ENCODE measurements at places on chromosomes 11 and 22.

DNA sequence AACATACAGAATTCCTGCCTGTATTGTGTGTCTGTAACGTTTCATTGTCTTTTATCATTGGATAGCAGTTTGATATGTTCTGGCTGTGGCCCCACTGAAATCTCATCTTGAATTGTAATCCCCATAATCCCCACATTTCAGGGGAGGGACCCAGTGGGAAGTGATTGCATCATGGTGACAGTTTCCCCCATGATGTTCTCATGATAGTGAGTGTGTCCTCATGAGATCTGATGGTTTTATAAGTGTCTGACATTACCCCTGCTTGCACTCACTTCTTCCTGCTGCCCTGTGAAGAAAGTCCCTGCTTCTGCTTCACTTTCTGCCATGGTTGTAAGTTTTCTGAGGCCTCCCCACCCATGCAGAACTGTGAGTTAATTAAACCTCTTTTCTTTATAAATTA, 19.6 kb upstream of the MTMR2 start:
- DNase-seq, result no peak

DNA sequence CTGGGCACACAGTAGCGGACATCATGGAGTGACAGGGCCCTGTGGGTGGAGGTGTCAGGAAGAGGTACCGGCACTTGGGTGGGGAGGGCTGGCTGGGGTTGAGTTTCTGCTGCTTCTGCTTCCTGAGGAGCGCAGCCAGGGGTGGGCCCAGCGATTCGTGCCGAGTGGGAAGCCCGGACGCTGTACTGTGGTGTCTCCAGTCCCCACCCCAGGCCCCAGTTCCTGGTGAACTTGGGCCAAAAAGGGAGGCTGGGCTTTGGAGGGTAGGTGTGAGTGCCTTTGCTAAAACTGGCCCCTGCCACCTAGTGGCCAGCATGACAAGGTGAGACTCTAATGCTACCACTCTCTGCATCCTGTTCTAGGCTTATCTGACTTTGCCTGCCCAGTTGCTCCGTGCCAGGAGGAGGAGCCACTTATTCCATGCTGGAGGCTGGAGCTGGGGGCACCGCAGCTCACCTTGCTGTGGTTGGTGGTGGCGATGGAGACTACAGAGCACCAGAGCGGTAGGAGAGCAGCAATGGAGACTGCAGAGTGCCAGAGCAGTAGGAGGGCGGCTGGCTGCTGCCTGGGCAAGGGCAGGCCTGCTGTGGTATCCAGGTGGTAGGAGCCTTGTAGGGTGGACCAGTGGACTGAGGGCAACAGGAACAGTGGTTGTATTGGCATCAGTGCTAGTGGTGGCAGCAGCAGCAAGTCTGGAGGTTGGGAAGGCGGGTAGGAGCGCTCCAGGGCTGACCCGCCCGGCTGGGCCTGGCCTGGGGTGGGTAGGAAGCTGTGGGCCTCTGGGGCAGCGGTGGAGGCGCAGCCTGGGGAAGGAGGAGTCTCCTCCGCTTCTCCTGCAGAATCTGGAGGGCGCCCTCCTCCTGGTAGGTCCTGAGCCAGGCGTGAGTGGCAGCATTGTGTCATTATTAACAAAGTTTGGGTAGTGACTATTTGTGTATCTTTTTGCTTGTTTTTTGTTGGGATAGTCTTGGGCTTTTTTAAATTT, 2.2 kb upstream of the RFPL2 start:
- DNase-seq, result no peak

GRCh38 chr11:36312611-36313472, 16.8 kb downstream of the PRR5L start:
- DNase-seq, result no peak

- DNase-seq, result no peak
Measured at GRCh38 chr22:39927544-39927943, 26.7 kb downstream of the GRAP2 start.

DNA sequence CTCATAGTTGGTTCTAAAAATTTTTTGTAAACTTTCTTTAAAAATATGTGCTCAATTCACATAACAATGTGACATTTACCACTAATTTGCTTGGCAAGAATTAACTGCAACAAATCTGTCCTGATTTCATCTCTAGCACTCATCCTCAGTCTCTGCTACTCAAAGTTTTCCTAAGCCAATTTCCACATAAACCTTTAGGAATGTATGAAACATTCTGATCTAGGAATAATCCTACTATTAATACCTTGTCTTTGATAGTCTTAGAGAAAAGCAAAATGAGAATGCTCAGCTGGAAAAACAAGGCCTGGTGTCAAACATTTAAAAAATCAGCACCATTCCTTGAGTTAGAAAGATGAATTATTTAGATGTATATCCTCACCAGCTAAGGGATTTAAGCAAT, 114.3 kb downstream of the CD44 start:
- no peak for DNase-seq

DNA sequence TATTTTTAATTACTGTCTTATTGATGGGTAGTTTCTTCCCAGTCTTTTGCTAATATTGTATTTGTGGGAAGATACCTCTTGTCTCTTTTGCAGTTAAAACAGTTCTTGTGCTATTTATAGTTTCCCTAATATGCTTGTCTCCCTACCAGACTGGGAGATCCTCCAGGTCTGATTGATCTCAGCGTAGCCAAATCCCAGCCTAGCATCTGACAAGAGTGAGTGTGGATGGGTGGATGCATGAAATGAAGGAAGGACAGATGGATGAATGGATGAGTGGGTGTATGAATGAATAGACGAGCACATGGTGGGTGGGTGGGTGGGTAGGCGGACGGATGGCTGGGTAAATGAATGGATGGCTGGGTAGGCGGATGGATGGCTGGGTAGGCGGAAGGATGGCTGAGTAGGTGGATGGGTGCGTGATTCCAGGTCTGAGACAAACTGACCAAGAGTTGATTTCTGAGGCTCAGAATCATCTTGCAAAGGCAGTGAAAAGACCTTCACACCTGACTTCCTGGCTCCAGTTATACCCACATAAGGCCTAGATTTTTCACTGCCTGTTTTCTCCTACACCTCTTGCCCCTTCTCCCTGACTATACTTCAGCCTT, 11.4 kb downstream of the DNAJB13 start:
- DNase-seq, result no peak

DNA sequence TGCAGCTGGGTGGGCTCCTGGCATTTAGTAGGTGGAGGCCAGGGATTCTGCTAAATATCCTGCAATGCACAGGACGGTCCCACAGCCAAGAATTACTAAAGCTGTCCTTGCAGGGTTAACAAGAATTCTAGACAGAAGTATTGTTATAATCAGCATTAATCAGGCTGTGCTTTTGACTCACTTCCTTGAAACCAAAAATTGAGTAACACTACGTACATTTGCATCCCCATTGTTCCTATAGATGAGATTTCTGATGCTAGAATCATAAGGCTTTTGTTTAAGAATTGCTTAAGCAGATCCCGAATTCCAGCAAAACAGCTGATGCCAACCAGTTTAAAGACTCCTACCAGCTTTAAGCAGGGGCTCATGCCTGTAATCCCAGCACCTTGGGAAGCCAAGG, 11.4 kb downstream of the SLC6A5 start:
- no peak for DNase-seq

GRCh38 chr22:44365191-44365590, 52.4 kb upstream of the SHISAL1 start:
- DNase-seq, result no peak

- DNase-seq, result no peak
Measured at GRCh38 chr11:100442017-100442416, 245.1 kb upstream of the ARHGAP42 start.

- DNase-seq, result no peak
Measured at GRCh38 chr22:32579529-32580220, 105.1 kb downstream of the FBXO7 start.

DNA sequence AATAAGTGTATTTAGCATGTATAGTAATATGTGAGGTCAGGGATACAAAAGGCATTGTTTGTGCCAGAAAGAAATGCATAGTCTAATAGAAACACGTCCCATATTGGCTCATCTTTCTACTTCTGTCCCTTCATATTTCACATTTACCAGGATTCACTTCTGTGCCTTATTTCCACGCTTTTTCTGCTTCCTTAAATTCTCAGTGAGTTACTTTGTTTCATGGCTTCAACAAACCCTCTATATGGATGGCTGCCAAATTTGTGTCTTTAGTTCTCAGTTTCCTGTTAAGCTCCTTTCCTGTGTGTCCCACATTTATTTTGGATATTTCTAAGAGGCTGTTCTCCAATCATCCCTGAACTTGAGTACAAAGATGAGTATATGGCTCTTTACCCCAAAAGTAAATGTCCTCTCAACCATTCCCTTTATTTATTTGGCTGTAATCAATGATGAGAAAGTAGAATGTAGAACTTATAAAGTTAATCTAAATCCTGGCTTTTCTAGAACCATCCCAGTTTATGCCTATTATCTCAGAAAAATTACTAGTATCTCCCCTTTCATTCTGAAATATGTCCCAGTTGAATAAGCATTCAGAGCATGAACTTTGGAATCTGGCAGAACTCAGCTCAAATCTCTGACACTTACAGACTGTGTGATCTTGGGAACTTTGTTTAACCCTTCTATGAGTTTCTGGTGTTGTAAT, 23.5 kb downstream of the OR8B12 start:
- DNase-seq, result no peak

DNA sequence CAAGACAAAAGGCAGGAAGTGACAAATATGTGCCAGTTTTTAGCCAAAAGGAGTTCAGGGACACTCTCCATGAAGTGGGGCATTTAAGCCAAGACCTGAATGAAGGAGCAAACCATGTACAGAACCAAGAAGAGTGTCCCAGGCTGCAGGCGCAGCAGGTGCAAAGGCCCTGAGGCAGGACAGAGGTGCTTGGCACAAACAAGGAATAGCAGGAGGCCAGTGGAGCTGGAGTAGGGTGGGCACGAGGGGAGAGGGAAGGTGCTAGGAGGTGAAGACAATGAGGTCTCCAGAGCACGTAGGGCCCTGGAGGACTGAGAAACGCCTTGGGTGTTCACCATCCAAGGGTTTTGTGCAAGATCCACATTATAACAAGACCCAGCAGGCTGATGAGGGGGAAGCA, 474.1 kb downstream of the MN1 start:
- DNase-seq, result no peak

DNA sequence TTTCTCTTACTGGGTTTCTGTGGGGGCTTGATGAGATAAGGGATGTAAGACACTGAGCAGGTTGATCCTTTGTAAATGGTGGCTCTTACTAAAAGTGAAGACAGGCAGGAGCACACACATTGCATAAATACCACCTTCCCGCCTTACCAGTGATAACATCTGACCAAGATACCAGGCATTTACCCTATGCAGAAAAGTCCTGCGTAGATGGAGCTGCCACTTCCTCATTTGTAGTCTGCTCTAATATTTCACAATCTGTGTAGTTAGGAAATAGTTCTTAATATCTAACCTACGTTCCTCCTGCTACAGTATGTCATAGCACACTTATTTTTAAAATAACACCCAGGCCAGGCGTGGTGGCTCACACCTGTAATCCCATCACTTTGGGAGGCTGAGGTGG, 23.9 kb upstream of the SWAP70 start:
- DNase-seq, result no peak

DNA sequence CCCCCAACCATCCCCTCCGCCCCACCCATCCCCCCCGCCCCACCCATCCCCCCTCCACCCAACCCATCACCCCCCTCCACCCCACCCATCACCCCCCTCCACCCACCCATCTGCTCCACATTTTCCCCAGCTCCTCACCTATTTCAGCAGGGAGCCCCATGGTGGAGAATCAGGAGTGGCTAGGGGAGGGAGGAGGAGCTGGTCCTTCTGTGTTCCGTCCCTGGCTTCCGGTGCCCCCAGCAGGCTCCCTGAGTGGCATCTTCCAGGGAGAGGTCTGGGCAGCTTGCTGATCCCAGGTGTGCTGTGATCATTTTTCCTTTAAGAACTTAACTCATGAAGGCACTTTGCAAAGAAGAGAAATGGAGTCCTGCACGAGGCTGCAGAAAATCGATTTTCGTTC, 365.8 kb downstream of the TBC1D22A start:
- DNase-seq, result no peak

GRCh38 chr11:40223596-40224330, 1235.7 kb downstream of the LRRC4C start:
- no peak for DNase-seq

GRCh38 chr11:60959431-60959830, 7.5 kb upstream of the SLC15A3 start:
- DNase-seq, result no peak

DNA sequence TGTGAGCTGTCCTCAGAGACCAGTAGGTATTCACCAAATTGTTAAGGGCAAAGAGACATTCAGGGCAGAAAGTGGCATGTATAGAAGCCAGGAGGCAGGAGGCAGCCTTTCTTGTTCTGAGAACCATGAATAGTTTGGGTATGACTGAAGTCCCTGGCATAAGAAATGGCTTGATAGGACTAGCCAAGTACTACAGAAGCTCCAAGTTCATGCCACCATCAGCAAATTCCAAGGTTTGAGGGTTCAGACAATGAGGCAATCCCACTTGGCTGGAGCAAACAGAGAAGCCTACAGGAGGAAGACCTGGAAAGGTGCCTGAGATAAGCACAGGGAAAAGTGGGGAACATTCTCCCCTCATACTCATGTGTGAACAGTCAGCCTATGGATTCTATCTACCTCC, 25.8 kb downstream of the XRRA1 start:
- no peak for DNase-seq

GRCh38 chr22:19607192-19608002, 83.2 kb upstream of the CLDN5 start:
- DNase-seq, result no peak
